ENCODE measurements at places on chromosomes 13 and 19. TPM values are rescaled to one million over a fixed set of nuclear protein-coding genes. Genes with fewer than 3 reads are reported as not detected.

Gene GJB6
- total RNA-seq, result not detected

Gene ZNF709
- total RNA-seq, result 5.0 TPM

Gene SERPINE3
- not detected for total RNA-seq

Gene GTF2F2
- 19.9 TPM for total RNA-seq

Gene ZNF729
- total RNA-seq, result not detected

- DNase-seq, result no peak
Observed at GRCh38 chr13:44050450-44051063, 170.9 kb downstream of the LACC1 start.

DNA sequence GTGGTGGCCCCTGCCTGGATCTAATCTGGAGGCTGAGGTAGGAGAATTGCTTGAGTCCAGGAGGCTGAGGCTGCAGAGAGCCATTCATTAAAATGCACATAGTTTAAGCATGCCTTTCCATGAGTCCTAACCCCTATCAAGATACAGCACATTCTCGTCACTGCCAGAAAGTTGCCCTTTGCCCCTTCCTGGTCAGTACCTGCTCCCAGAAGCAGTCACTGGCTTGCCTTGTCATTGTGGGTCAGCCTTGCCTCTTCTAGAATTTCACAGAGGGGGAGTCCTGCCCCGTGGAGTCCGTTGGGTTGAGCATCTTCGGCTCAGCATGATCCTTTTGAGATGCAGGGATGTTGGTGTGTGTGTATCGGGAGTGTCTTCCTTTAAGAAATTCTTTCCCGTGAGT is 10.8 kb downstream of the BICRA start:
- peak; percentile 73 for DNase-seq

DNA sequence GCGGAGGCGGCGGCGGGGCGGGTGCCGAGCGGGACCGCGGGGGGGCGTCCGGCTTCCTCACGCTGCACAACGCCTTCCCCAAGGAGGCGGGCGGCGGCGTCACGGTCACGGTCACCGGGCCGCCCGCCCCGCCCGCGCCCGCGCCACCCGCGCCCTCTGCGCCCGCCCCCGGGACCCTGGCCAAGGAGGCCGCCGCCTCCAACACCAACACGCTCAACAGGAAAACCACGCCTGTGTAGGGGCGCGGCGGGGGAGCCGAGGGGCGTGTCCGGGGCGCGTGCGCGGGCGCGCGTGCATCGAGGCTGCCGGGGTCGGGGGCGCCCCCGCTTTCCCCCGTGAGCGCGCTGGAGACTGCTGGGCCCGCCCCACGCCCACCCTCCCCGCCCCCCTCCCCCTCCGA is 8.8 kb upstream of the CACNG6 start:
- DNase-seq, result peak; percentile 86

GRCh38 chr13:97849305-97849704 is 104.2 kb upstream of the IPO5 start:
- peak; percentile 62 for DNase-seq

DNA sequence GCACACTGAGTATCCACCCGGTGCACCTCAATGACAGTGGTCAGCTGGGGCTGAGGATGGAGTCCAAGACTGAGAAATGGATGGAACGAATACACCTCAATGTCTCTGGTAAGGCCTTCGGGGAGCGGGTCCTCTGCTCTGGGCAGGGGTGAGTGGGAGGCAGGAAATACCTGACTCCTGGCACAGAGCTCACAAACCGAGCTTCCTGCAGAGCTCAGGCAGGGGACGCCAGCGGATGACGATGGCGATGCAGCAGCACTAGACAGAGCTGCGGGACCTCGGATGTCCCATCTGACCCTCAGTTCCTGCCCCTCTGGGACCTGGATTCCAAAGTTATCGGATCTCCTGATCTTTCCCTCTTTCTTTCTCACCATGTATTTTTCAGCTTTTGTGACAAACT is 3.8 kb downstream of the CD22 start:
- DNase-seq, result peak; percentile 27

DNA sequence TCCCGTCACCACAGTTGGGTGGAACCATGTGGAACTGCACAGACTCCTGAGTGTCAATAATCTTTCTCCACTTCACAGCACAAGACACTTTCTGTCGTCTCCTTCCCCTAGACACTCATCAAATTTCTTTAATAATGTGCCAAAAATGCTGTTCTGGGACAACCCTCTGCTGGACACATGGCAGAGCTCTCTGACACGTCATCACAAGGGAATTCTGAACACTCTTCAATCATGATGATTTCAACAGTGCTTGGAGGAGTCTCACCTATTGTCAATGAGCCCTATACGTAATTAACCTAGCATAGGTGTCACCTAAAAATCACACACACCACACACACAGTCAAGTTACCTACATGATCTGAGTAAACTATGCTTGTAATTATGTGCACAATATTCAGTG is 141.3 kb downstream of the STOML3 start:
- DNase-seq, result no peak

GRCh38 chr13:41900918-41901317 is 60.0 kb downstream of the VWA8 start:
- DNase-seq, result no peak

DNA sequence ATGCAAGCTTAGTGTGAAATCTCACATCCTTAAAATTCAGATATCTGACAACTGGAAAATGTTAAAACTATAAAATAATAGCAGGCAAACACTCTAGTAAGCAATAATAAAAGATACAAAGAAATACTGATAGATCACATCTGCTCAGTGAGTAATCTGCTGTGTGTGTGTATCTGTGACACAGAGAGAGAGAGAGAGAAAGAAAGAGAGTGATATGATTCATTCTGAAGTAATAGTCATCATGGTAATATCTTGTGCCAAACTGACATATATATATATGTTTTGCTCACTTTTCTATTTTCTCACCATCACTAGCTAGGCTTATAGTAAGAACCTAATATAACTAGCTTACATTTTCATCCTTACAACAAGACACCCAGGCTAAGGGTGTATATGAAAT is 288.0 kb upstream of the SLITRK6 start:
- no peak for DNase-seq

- no peak for DNase-seq
Observed at GRCh38 chr13:34224877-34225276, 406.9 kb downstream of the RFC3 start.

GRCh38 chr19:47107202-47107952 is 6.2 kb downstream of the ZC3H4 start:
- no peak for DNase-seq

GRCh38 chr13:45215392-45216077 is 14.7 kb upstream of the KCTD4 start:
- DNase-seq, result no peak

DNA sequence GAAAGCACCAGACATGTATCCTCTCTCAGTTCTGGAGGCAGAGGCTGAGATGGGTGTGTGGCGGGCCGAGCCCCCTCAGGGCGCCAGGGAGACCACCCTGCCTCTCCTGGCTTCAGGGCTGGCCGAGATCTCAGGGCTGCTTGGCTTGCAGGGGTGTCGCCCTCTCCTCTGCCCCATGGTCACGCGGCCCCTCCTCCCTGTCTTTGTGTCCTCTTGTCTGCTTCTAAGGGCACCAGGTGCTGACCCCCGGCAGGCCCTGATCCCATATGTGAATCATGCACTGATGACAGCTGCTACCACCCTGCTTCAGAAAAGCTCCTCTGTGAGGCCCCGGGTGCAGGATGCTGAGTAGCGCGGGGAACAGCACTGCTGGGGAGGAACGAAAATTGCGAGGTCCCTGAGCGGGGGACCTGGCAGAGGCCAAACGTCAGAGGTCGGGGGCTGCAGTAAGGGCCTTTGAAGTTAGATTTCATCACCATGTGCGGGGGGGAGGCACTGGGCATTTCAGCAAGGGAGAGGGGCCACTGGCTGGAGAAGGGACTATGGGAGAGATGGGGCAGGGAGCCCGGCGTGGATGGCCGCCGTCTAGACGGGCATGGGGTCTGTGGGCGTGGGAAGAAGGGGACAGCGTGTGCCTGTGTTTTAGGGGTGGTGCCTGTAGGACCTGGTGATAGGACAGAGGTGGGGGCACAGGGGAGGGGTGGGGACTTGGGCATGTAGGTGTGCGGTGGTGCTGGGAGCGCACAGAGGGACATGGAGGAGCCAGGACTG is 125.2 kb downstream of the KDM4B start:
- DNase-seq, result no peak

Data from osteoblast (primary cell).